ENCODE measurements at places on chromosomes 1 and 21.
A peak's percentile ranks its signal among the peaks of the same experiment; 100 is the strongest.

GRCh38 chr1:23577056-23578004 is 18.0 kb upstream of the ID3 start:
- peak; percentile 61 for DNase-seq

DNA sequence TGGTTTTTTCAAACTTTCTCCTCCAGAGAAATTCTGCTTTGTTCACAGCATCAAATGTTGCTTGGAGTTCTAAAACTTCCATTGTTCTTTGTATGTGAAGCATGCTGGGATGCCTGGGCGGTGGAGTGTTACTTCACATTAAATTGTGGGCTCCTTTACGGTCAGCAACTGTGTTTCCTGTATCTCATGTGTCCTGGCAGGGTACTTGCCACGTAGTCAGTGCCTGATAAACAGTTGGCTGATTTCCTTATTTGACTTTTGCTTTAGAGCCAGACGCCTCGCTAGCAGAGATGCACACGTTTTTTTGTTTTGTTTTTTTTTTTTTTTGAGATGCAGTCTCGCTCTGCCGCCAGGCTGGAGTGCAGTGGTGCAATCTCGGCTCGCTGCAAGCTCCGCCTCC is 96.7 kb downstream of the UCK2 start:
- DNase-seq: no peak

- no peak for DNase-seq
Measured at GRCh38 chr21:40471103-40471502, 375.9 kb downstream of the DSCAM start.

DNA sequence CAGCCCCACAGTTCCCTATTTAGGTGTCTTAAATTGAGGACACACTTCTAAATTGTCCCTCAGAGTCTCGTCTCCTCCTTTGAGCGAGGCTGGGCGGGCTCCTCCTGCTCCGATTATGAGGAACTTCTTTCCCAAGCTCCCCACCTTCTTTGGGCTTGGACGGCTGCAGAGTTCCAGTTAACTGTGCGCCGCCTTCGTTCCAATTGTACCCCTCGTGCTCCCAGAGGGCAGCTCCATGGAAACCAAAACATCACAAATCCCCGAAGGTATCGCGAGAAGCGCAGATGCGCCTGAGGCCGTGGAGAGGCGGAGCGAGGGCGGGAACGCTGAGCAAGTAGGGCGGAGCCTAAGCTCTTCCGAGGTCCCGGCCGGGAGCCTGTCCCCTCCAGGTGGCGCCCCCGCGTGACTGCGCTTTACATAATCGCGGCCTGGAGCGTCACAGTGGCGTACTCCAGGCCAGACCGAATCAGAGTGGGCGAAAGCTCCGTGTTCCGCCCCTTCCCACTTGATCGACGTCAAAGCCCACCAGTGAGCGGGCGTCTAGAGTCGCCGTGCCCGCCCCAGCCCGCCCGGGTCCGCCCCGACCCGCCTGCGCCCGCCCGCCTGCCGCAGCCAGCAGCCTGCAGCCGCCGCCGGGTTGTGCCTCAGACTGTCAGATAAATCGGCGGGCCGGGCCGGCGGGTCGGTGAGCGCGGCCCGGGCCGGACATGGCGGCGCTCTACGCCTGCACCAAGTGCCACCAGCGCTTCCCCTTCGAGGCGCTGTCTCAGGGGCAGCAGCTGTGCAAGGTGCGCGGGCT is at the start of gene FAM76A:
TSS of gene FAM76A (plus strand) at position 588 of the 799 bp plus-strand sequence. CDS start at position 708, 120 bp downstream.
- peak; percentile 99 for DNase-seq

- no peak for DNase-seq
Measured at GRCh38 chr1:205285381-205286101, 36.0 kb downstream of the NUAK2 start.

GRCh38 chr1:235917267-235917811 is 50.6 kb upstream of the LYST start:
- peak; percentile 99 for DNase-seq

DNA sequence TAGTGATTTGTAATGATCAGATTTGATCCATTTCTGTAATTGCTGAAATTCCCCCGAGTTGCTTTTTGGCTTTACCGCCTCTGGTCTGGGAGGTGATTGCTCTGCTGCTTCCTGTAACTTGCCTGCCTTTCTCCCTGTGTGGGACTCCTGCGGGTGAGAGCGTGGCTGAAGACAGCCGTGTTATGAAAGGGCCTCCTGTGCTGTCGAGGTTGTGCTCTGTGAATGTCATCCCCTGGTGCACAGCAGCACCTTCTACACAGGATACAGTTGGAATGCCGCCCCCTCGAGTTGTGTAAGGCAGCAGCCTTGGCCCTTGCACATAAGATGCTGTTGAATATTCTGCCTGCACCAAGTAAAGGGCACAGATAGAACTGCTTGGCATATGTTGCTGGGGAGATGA is 5.9 kb downstream of the SOD1 start:
- DNase-seq: no peak

GRCh38 chr1:107750364-107750959 is 214.5 kb downstream of the VAV3 start:
- DNase-seq: peak; percentile 66

DNA sequence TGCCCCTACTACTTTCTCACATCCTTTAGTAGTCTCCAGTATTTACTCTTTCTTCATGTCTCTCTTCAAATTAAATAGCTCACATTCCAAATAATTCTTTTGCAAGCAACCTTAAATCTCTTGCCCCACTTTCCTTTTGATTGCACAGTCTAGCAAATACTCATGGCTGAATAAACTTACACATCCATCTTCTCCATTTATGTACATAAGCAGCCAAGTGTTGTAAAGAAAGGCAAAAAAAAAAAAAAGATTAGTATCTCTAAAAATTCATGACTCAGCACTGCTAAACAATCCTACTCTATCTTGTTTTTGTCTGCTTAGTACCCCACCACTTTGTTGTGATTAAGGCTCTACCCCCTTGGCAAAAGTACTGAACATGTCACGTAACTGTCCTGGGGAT is 42.6 kb downstream of the F13B start:
- no peak for DNase-seq

DNA sequence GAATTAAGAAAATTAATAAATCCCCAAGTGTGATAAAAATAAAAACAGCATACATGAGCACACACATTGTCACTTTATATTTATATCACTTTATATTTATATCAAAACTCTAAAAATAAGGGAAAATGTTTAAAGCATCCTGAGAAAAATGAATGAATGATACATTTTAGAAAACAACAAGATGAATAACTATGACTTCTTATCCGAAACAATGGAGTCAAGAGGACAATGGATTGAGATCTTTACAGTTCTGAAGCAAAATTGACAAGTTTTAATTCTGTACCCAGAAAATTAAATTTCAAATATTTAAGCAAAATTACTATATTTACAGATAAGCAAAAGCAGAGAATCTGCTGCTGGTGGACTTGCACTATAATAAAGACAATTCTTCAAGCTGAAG is 512.6 kb downstream of the MRPL39 start:
- DNase-seq: no peak

- no peak for DNase-seq
Measured at GRCh38 chr1:43783096-43783670, 75.8 kb downstream of the ST3GAL3 start.

- DNase-seq: no peak
Measured at GRCh38 chr1:87598429-87598828, 269.7 kb downstream of the LMO4 start.

- no peak for DNase-seq
Measured at GRCh38 chr1:182309631-182310351, 81.8 kb downstream of the GLUL start.

GRCh38 chr1:12615865-12616708 is 1.9 kb downstream of the DHRS3 start:
- DNase-seq: no peak

DNA sequence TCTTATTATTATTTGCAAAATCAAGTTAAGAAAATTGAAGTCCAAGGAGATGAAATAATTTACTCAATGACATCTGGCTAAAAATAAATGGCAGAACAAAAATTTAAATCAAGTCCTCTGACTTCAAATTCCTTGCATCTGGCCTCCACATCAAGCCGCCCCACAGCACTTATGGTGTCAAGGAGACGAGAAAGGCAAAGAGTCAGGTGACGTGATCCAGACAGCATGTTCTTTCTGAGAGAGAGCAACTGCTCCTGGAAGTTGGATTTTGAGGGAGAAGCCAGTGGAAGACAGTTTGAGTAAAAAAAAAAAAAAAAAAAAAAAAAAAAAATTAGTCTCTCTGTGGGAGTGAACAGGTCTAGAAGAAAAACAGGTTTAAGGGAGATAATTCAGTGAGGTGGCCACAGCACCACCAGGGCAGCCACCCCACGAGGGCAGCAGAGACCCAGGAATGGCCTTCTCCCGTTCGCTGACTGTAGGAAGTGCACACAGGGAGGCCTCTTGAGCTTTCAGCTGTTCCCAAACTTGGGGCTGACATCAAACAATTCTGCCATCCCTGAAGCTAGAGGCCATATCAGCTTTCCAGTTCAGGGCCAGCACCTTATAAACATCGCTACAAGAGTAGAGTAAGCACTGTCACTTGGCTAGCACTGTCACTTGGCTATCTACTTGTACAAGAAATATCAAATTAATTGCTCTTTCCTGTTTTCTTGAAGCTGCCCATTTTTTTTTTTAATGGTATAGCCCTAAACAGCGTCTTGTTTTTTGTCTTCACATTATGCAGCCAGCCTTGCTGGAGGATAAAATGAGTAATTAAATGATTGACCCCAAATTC is 7.8 kb downstream of the C1orf162 start:
- DNase-seq: peak; percentile 21

DNA sequence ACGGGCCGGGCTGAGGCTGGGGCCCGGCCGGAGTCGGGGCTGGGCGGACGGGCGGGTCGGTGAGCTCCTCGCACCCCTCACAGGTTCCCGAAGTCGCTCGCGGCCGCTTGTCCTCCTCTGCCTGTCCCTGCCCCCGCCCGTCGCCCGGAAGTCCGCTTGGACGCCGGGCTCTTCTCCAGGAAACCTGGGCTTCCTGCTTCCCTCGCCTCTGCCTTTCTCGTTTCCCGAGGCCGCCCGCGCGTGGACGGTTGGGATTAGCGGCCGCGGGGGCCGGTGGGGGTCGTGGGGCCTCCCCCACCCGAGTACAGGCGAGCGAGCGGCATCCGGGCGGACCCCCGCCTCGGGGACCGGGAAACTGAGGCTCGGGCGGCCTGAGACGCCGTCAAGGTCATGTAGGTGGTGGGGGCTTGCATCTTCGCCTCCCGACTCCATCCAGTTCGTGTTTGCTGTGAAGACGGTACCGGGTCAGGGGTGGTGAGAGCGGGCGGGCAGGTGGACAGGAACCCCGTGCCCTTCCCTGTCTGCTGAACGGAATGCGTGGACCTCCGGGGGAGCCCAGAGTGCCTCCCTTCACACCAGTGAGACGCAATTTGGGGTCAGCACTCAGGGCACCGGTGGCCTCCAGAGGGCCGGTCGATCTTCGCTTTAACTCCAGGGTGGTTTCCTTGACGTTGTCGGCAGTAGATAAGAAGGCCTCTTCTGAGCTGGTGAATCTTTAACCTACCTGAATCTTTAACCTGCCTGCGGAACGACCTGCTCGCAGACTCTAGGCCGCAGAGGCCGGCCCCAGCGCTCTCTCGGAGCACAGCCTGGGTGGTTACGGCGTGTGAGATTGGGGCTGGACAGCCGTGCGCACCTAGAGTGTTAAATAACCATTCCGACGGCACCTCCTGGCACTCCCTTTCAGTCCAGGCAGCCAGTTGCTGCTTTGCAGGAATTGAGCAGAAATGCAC is 686 bp downstream of the ARF1 start:
- DNase-seq: no peak

GRCh38 chr1:232562855-232563510 is 67.0 kb downstream of the SIPA1L2 start:
- no peak for DNase-seq

DNA sequence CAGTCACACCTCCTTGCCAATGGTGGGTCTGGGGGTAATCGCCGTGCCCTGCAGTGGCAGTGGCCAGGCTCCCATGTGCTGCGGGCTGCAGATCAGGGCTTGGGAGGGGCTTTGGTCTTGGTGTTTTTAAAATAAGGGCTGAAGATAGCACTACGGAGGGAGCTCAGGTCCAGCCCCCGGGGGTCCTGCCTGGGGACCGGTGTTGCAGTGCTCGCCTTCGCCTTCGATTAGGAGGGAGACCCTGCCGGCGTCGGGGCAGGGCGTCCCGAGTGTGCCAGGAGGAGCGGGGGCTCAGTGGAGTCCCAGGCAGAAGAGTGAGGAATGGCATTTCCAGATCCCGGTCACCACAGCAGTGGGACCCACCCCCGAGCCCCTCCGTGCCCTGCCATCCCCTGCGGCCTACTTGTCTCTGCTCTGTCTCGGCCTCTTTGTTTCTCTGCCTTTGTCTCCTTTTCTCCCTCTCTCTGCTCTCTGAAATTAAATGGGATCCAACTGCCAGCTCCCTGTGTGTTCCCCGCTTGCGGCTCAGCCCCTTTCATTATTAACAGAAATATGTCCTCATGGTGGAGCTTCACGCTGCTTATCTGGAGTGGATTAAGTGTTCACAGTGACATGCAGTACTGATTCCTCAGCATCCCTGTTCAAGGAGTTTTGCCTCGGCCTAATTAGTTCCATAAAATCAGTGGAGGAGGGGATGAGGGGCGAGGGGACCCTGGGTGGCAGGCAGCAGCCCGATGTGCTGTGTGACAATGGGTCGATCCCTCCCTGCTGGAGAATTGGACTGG is 44.4 kb downstream of the DMRTB1 start:
- DNase-seq: no peak

GRCh38 chr1:68287241-68287640 is 54.9 kb upstream of the WLS start:
- DNase-seq: no peak

- DNase-seq: no peak
Measured at GRCh38 chr1:28640766-28641165, 2.1 kb downstream of the TAF12 start.

DNA sequence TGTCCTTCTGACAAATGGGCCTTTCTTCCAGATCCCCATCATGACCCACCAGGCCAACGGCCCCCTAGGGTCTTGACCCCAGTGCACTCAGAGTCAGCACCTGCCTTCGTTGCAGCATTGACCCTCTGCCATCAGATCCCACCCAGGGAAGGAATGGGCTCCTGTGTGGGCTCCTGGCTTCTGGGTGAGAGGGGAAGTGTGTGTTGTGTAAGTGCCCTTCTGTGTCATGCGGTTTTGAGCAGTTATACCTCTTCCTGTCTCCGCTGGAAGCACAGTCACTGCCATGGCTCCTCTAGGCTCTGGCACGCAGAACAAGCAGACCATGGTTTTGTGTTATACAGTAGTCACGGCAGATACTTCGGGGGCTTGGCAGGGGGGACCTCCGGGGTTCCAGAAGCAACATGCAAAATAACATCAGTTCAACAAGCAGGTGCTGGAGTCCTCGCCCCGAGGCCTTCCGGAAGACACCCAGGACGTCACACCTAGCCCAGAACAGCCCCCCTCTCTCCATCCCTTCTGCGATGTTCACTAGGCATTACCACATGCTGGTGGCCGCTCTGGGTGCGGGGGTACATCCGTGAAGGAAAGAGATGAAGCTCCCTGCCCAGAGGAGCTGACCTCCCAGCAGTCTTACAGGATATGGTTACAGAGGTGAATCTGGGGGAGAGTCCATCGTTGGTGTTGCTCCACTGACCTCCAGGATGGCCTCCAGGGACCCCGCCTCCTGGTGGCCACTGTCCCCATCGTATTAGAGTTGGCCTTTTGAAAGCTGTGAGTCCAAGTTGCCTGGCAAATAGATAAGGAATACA is 17.4 kb upstream of the KCNAB2 start:
- DNase-seq: no peak

All from fibroblast of the conjunctiva (primary cell).